AG09319 (cell line): ENCODE measurements at places on chromosomes 3 and 15.

GRCh38 chr3:159234306-159234705, 432.5 kb downstream of the MFSD1 start:
- DNase-seq, result peak; percentile 31

DNA sequence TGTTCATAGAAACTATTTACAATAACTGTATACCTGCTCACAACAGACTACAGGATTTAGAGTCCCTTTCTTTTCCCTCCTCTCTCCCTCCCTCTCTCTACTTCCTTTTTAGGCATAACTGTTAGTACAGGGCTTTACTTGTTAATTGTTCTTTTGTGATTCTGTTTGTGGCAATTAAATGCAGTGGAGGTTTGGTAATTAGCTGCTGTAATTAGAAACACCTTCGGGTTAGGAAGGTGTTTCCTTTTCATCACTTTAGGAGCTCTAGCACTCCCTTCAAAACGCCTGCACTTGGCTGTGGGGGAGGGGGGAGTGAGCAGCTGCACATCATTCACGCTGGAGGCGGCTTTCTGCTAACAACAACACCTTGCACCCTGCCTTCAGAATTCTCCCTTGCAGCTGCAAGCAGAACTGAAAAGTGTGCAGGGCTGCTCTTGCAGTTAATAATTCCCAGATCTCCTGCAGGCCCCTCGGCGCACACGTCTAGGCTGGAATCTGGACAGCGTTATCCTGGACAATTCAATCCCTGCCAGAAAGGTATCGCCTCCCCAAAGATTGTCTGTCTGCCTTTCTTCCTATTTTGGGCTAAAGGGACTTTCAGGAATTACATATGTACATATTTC, 242.6 kb upstream of the RGMA start:
- no peak for DNase-seq

GRCh38 chr15:38724827-38725226, 160.2 kb upstream of the RASGRP1 start:
- no peak for DNase-seq

- DNase-seq, result no peak
These were observed 946.0 kb downstream of the IGSF11 start for GRCh38 chr3:118088696-118089095.

DNA sequence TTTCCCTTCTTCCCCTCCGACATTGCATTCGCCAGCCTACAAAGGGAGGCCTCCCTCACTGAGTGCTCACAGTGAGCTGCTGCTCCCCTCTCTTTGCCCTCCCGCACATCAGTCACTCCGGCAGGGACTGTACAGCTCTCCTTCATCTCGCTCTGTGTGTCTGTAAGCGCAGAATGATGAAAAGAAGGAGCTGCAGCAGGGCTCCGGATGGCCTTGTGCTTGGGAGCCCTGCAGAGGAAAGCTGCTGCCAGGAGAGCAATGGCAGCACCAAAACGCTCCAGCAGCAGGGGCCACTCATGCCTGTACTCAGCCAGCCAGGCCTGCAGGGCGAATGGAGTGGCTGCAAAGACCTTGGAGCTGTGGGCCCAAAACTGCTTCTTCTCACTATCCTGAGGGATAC, 107.0 kb upstream of the NSMCE3 start:
- no peak for DNase-seq

- no peak for DNase-seq
These were observed 1.4 kb upstream of the TNFSF10 start for GRCh38 chr3:172524611-172525010.
